Neuronal stem cell (in vitro differentiated cells): ENCODE measurements at places on chromosomes 11 and 22.

DNA sequence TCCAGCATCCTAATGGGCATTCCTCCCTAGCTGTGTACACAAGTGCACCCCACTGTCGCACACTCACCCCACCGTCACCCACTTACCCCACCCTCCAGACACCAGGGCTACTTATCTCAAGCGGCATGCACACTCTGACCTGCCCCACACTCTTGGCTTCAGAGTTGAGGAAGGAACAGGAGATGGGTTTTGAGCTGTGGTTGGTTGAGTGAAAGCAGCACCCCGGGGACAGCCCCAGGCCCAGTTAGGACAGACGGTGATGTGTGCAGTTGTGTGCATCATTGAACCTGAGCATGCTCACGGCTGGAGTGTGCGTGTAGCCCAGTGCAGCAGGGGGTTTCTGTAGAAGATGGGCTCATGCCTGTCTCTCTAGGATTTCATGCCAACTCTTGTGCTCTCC is 32.5 kb downstream of the AHNAK start:
- DNase-seq: no peak

- no peak for DNase-seq
These were observed 11.9 kb downstream of the L3MBTL2 start for GRCh38 chr22:41216984-41217383.

- DNase-seq: no peak
These were observed 63.0 kb downstream of the PARVG start for GRCh38 chr22:44243761-44244160.

DNA sequence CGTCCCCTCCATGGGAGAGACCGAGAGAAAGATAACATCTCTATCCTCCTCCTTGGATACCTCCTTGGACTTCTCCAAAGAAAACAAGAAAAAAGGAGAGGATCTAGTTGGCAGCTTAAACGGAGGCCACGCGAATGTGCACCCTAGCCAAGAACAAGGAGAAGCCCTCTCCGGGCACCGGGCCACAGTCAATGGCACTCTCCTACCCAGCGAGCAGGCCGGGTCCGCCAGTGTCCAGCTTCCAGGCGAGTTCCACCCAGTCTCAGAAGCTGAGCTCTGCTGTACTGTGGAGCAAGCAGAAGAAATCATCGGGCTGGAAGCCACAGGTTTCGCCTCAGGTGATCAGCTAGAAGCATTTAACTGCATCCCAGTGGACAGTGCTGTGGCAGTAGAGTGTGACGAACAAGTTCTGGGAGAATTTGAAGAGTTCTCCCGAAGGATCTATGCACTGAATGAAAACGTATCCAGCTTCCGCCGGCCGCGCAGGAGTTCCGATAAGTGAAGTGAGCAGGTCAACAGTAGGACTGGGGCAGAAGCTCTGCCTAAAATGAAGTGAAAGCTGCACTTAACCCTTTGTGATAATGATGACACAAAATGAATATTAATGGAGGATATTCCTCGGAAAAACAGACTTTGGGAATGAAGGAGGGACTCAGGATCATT is 65.3 kb downstream of the WNT11 start:
- no peak for DNase-seq

GRCh38 chr22:37221424-37222333 is 9.4 kb upstream of the SSTR3 start:
- DNase-seq: no peak

DNA sequence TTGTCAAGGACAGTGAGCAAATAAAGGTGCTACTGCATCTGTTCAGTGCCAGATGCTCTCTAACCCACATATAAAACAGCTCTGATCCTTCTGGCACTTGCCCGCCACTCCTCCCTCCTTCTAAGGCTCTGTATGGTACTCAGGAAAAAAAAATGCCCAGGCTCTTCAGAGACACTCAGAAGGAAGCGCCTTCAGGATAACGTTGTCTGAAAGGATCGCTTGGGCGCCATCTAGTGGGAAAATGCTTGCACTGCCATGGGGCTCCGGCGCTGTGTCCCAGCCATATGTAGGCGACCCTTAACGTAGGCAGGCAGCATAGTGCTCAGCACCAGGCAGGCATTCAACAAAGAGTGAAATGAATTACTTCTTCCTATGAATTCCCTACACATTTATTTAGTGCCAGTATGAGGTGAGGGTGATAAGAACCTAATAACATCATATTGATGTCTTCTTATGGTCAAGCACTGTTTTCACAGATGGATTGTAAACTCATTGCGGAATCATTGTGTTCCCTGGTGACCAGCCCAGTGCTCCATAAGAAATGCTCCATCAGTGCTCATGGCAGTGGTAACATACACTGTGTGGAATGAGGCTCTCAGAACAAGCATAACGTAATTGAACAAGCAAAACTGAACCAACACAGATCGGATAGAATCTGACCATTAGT is 39.6 kb downstream of the PAMR1 start:
- DNase-seq: peak; percentile 68

- no peak for DNase-seq
These were observed 187.8 kb downstream of the CHST1 start for GRCh38 chr11:45477588-45477987.

DNA sequence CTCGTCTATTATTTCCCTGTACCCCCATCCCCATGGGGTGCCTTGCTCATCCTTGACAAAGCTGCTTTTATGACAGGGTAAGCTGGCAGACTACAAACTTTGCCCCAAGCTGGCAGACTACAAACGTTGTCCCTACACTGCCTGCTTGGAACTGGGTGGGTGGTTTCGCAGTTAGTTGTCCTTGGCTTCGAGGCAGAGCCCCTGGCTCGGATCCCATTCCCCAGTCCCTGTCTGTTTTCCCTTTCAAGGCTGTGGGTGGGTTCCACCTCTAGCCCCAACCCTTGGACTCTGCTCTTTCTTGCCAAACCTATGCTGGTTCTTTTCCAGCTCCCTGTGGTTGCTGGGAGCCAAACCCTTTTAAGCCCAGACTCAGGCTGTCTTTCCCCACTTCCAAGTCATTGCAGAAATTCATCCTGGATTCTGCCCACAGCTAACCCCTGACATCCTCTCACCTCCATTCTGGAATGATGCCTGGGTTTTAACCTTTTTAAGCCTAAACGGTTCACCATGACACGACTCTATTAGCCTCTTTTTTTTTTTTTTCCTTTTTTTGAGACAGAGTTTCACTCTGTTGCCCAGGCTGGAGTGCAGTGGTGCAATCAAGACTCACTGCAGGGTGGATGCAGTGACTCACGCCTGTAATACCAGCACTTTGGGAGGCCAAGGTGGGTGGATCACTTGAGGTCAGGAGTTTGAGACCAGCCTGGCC is 9.2 kb upstream of the RBM14 start:
- no peak for DNase-seq

- no peak for DNase-seq
These were observed 49.3 kb upstream of the CRTAM start for GRCh38 chr11:122788781-122789535.

DNA sequence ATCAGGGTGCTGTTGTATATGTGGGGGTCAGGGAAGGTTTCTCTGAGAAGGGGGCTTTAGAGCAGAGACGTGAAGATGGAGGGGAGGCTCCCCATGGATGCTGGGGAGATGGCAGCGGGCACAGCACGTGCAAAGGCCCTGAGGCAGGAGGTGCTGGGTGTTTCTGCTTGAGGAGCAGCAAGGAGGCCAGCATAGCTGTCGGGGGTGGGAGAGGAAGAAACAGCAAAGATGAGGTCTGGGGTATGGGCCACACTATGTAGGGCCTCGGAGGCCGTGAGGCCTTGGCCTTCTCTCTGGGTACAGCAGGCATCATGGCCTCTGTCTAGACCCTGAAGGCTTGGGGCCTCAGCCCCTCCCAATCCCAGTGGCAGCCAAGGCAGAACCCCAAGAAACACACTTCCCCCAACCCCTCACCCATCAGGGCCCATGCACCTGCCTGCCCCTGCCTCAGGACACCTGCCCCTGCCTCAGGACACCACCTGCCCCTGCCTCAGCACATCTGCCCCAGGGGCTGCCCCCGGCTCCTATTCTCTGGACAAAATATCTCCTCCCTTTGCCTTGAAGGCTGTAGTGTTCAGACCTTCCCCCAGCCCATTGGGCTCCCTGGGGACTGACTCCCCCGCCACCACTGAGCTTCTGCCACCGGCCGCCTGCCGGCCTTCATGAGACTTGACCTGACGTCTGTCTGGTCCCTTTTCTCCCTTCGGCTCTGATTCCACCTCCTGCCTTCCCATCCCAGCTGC is 6.2 kb downstream of the ALDH3B1 start:
- no peak for DNase-seq

DNA sequence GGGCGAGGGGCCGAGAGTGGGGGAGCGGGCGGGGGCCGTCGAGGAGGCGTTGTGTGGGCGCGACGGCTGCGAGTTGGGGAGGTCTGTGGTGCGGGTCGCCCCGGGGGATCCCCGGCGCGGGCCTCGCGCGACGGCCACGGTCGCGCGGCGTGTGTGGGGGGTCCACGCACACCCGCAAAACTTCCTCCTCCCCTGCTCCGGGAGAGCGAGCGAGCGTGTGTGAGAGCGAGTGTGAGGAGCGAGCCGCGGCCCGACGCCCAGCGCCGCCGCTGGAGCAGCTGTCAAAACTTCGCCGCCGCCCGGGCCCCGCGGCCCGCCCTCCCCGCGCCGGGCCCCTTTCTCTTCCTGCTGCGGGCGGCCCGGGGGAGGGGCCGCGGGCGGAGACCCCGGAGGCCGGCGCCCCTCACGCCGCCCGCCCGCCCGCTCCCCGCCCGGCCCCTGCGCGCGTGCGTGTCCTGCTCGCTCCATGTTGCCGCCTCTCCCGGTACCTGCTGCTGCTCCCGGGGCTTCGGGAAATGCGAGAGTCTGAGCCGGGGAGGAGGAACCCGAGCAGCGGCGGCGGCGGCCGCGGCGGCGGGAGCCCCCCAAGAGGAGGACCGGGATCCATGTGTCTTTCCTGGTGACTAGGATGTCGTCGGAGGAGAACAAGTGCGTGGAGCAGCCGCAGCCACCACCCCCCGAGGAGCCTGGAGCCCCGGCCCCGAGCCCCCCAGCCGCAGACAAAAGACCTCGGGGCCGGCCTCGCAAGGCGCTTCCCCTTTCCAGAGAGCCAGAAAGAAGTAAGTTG is 9.0 kb upstream of the CCT8L2 start:
- DNase-seq: no peak

- no peak for DNase-seq
These were observed 368.5 kb downstream of the NELL1 start for GRCh38 chr11:21037850-21038249.

DNA sequence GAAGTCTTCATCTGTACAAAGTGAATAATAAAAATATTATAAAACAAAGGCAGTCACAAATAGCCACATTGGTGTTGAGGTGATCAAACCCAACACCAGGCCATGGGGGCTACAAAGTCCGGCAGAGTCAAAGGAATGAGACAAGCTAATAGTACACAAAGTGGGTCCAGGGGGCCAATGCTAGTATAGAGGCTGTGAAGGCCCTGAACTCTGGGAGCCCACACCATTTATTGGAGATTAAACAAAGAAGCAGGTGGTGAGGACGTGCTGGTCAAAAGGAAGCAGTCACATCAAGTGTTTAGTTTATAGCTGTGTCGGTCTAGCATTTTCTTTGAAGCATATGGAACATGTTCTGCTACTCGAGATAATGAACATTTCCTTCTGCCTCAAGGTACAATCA is 58.6 kb upstream of the CCT8L2 start:
- no peak for DNase-seq

GRCh38 chr11:116716621-116717020 is 56.2 kb downstream of the BUD13 start:
- no peak for DNase-seq

DNA sequence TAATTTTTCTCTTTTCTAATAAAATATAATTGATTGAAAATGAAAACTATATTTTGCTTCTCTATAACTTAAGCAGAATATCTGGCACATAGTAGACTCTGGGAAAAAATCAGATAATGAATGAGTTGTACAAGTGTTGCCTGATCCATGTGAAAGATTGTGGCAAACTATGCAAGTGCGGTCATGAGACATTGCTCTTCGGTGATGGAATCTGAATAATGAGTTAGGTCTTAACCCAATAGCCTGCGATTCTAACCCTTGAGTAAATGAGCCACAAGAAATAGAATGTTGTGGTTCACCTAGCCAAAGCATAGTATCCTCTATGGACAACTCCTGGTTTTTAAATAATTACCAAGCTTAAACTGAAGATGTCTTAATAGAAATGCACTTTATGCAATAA is 333.7 kb upstream of the LUZP2 start:
- no peak for DNase-seq

DNA sequence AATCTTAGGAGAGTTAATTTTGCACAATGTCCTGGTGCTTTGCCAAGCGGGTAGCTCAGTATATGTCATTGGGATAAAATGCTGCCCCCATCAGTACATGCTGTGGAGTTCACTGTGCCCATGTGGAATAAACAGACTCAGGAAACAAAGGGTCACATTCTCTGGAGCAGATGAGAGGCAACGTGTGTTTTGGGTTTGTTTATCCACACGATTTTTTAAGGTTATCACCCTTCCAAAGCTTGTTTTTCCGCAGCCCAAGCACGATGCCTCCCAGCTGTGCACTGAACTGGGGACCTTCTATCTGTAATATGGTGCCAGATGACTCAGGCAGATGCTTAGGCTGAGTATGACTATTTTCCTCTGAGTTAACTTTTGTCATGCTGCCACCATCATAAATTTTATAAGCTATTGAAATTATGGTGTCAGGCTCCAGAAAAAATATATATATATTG is 6.5 kb downstream of the OR4D6 start:
- no peak for DNase-seq

GRCh38 chr11:113174882-113175281 is 139.5 kb upstream of the TTC12 start:
- DNase-seq: no peak

DNA sequence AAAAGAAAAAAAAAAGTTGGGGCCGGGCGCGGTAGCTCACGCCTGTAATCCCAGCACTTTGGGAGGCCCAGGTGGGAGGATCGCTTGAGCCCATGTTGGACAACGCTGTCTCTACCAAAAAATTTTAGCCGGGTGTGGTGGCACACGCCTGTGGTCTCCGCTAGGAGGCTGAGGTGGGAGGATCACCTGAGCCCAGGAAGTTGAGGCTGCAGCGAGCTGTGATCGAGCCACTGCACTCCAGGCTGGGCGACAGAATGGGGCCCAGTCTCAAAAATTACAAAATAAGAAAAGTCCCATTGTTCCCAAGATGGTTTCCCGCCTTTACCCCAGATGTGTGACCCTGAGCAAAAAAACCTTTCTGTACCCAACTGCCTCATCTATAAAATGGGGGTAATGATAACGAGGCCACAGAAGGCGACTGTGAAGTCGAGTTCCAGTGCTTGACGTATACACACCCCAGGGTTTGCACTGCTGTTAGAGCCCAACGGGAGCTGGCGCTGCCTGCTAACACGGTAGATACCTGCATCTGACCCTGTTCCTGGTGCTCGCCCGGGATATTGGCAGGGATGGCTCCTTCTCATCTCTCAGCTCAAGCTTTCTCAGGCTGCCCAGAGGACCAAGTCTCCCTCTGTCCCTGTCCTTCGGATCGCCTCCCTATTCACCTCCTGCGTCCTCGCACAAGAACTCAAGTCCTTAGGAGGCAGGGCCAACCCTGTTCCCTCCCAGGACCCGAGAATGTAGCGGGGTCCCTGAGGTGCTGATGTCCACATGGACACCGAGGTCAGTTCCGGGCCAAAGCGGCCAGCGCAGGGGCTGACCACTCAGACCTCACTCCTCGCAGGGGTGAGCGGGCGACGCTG is 1.1 kb upstream of the RPLP2 start:
- DNase-seq: no peak
